ENCODE measurements at places on chromosomes 2 and 18.
A peak's percentile ranks its signal among the peaks of the same experiment; 100 is the strongest.

DNA sequence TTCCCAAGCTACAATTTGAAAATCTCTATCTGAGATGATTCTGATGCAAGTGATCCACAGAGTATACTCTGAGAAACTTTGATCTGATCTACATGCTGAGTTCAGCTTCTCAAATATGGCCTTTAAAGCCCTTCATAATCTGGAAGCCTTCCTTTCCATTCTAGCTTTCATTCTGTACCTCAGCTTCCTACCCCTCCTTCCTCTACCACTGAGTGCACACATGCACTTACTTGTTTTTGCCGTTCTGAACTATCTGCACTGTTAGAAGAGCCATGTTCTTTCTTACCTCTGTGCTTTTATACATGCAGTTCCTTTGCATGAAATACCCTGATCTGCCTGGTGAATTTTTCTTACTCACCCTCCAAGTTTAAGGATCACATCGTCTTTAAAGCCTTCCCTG lies 25.0 kb downstream of the REL start:
- DNase-seq, result no peak

DNA sequence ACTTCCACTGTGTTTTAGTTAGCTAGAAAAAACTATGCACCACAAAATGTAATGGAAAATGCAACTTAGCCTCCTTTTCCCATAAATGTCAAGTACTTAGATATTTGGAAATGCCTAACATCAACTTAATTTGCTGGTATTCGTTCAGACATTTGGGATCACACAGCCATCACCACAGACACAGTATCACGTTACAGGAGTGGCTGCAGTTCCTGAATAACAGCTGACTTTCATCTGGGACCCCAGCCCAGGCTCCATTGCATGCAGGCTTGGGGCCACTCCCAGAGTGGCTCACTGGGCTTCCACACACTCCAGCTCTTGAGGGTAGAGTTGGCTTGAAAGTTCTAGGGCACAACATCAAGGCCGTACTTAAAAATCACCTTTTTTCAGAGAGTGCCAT lies 9.3 kb downstream of the TMEM182 start:
- DNase-seq, result peak; percentile 64

- DNase-seq, result no peak
Observed at GRCh38 chr18:22424565-22424963, 6.8 kb upstream of the CTAGE1 start.

- no peak for DNase-seq
Observed at GRCh38 chr2:120913972-120914838, 178.5 kb downstream of the GLI2 start.
